ENCODE measurements at places on chromosomes 7 and 10. TPM values are rescaled to one million over a fixed set of nuclear protein-coding genes. Genes with fewer than 3 reads are reported as not detected.

The VWA2 gene
- total RNA-seq: 0.79 TPM

The MYPN gene
- total RNA-seq: not detected

The CXCL12 gene
- 15.9 TPM for total RNA-seq

The ERV3-1 gene
- total RNA-seq: 17.9 TPM

The CNPY1 gene
- not detected for total RNA-seq

The RBM20 gene
- 1.2 TPM for total RNA-seq

The TOMM7 gene
- 282 TPM for total RNA-seq

The KCNIP2 gene
- 87.3 TPM for total RNA-seq

DNA sequence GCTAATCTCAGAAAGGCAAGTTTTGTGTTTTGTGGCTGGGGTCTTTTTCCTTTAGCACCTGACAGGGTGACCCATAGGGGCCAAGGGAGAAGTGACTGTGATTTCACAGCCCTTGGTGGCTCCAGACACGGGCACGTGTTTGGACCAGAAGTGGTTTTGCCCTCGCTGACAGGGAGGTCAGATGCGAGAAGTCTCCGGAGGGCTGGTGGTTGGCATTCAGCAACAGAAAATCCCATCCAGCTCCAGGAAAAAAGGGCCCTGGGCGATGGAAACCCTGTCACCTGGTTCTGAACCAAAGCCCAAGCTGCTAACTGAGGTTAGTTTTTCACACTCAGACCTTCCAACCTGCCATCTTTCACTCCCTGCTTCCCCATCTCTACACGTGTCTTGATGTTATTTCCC lies 272.9 kb downstream of the TRIL start:
- DNase-seq: peak; percentile 52

GRCh38 chr10:117632406-117632805 lies 89.9 kb downstream of the EMX2 start:
- DNase-seq: no peak

GRCh38 chr10:123966896-123967231 lies 75.3 kb upstream of the CPXM2 start:
- no peak for DNase-seq

DNA sequence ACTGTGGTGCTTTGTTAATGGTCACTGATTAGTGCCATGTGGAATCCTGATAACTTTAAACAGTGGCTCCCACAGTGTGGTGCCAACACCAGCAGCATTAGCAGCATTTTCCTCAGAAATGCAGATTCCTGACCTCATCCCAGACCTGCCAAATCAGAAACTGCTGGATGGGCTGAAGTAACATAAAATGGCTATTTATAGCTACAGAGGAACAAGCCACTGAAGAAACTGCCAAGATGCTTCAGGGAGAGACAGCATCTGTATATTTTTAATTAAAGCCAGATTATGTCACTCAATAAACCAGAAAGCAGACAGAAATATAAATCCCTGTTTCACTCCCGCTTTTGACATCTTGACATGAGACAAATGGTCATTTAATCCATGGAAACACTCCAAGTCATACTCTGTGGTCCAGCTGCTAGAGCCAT lies 178.5 kb downstream of the AMPH start:
- DNase-seq: no peak

GRCh38 chr7:105650382-105650970 lies 69.2 kb upstream of the EFCAB10 start:
- DNase-seq: no peak

- peak; percentile 50 for DNase-seq
These were observed 35.4 kb downstream of the BAG3 start for GRCh38 chr10:119686465-119687191.

DNA sequence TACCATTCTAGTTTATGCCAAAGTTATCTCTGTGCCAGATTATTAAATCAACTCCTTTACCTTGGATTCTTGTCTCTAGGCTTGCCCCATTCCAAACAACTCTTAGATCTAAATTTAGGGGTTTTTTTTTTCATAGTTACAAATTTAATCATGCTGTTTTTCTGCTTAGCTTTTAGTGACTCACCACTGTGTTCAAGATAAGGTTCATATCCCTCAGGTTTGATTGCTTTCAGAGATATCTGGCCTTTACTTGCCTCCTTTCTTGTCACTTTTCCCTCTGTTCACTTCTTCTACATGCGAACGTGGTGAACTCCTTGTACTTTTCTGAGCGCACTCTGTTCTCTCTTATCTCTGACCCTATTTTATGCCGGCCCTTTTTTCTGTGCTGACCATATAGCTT lies 78.2 kb downstream of the VPS50 start:
- no peak for DNase-seq

GRCh38 chr7:107446531-107446930 lies 23.3 kb upstream of the GPR22 start:
- no peak for DNase-seq

GRCh38 chr10:86234541-86235270 lies 131.9 kb downstream of the GRID1 start:
- DNase-seq: no peak

- no peak for DNase-seq
These were observed 216.7 kb upstream of the ETV1 start for GRCh38 chr7:14206121-14206520.

DNA sequence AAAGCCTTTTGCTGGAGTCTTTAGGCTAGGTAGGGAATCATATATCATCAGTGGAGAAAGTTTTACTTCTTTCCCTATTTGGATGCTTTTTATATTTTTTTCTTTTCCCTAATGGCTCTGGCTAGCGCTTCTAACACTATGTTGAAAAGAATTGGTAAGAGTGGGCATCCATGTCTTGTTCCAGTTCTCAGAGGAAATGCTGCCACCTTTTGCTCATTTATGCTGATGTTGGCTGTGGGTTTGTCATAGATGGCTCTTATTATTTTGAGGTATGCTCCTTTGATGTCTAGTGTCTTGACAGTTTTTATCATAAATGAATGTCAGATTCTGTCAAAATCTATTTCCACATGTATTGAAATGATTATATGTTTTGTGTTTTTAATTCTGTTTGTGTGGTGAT lies 1544.1 kb downstream of the REEP3 start:
- no peak for DNase-seq

- DNase-seq: no peak
These were observed 569.9 kb downstream of the ANKRD7 start for GRCh38 chr7:118794419-118794818.
